ENCODE measurements at places on chromosomes 5 and 9.

DNA sequence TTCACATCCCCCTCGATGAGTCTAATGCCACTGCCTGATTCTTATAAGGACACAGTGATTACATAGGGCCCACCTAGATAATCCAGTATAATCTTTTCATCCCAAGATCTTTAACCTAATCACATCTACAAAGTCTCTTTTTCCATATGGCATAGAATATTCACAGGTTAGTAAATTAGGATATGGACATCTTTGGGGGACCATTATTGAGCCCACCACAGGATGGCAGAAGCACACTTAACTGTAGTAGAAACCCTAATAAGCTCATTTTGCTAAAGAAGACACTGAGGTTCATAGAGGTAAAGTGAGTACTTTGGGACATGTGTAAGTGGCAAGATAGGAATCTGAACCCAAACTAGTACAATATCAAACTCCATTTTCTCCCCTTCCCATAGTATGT is 38.9 kb downstream of the ASTN2 start:
- DNase-seq, result no peak

GRCh38 chr5:151196556-151197290 is 27.2 kb downstream of the CCDC69 start:
- no peak for DNase-seq

- DNase-seq, result no peak
Observed at GRCh38 chr5:115641948-115642347, 16.1 kb upstream of the TMED7 start.

- no peak for DNase-seq
Observed at GRCh38 chr9:18056993-18057369, 417.0 kb upstream of the ADAMTSL1 start.

- DNase-seq, result no peak
Observed at GRCh38 chr5:124516567-124516966, 229.9 kb downstream of the ZNF608 start.

DNA sequence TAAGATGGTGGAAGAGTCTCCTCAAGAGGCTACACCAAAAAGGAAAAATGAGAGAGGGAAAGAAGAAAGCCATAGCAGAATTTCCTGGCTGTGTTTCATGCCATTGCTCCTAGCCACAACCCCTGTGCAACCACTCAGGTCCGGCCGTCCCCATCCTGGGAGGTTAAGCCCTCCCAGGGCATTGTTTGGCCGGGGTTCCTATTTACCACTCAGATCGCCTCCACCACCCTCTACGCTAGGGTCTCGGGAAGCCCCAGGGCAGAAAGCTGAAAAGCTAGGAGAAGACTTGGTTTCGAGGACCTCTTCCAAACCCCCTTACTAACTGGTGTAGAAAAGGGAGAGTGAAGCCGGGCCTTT is 715 bp downstream of the RC3H2 start:
- no peak for DNase-seq

DNA sequence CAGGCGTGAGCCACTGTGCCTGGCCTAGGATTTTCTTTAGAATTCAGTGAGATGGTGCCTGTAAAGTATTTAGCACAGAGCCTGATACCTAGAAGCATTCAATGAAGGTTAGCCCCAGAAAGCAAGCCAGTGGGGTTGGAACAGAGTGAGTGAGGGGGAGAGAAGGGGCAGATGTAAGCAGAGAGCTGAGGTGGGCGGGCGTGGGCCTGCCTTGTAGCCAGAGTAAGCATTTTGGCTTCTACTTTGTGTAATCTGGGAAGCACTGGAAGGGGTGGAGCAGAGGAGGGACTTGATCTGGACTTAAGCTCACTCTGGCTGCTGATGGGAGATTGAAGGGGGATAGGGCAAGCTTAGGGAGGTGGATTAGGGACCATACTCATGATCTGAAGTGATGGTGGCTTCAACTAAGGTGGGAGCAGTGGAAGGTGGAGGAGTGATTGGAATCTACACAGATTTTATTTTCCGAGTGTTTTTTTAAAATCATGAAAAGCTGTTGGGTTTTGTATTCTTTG is 2.6 kb downstream of the EXOSC2 start:
- no peak for DNase-seq

- no peak for DNase-seq
Observed at GRCh38 chr9:98529841-98530240, 178.9 kb downstream of the GABBR2 start.

- DNase-seq, result no peak
Observed at GRCh38 chr9:111870774-111871498, 25.7 kb upstream of the UGCG start.

DNA sequence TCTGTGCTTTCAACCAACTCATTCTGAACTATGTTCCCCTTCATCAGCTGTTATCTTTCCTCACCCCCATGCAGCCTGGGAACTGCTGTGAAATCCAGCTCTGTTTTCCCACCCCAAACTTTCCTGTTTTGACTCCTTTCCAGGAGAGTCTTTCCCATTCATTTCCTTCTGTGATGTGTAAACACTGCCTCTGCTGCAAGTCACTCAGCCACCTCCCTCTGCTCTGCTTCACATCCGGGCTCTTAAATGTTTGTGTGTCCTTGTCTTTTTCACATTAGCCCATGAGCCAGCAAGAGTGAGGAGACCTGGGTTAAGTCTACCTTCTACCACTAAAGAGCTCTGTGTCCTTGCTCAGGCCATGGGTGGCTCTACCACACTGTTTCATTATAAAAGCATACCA is 137.5 kb downstream of the ICE1 start:
- no peak for DNase-seq

- no peak for DNase-seq
Observed at GRCh38 chr9:137013571-137013940, 14.5 kb downstream of the ABCA2 start.

DNA sequence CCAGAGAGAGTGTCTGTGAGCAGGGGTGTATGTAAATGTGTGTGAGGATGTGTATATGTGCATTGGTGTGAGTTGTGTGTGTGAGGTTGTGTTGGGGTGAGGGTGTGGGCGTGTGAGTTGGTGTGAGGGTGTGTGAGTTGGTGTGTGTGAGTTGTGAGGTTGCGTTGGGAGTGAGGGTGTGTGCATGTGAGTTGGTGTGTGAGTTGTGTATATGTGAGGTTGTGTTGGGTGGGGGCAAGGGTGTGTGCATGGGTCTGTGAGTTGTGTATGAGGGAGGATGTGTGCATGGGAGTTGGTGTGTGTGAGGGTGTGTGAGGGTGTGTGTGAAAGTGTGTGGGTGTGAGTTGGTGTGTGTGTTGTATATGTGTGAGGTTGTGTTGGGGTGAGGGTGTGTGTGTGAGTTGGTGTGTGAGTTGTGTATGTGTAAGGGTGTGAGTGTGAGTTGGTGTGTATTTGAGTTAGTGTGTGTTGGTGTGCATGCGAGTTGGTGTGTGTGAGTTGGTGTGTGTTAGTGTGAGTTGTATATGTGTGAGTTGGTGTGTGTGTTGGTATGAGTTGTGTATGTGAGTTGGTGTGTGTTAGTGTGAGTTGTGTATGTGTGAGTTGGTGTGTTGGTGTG is 161.6 kb upstream of the IER5L start:
- no peak for DNase-seq

- no peak for DNase-seq
Observed at GRCh38 chr5:93583768-93584595, 960 bp downstream of the NR2F1 start.

DNA sequence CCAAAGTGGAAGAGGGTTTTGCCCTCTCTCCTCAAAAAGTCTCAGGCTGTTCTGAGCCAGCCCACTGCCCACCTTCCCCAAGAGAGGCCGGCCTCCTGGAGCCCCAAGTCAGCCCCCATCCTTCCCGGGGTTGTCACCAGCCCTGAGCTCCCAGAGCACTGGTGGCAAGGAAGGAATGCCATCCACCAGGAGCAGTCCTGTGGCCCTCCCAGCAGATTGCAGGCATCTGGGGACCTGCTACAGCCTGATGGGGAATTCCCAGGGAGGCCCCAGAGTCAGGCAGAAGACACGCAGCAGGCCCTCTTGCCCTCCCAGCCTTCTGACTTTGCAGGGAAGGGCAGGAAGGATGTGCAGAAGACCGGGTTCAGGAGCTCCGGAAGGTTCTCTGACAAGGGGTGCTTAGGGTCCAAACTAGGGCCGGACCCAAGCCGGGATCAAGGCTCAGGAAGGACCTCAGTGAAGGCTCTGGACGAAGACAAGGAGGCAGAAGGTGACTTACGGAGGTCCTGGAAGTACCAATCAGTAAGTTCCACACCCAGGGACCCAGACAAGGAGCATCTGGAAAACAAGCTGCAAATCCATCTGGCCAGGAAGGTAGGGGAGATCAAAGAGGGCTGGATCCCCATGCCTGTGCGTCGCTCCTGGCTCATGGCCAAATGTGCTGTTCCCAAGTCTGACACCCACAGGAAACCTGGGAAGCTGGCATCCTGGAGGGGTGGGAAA is 3.7 kb downstream of the SPATA31E1 start:
- DNase-seq, result no peak

- DNase-seq, result no peak
Observed at GRCh38 chr5:976849-977751, 31.5 kb upstream of the NKD2 start.

GRCh38 chr5:18465833-18466681 is 831.8 kb downstream of the TAF11L14 start:
- DNase-seq, result peak; percentile 33

DNA sequence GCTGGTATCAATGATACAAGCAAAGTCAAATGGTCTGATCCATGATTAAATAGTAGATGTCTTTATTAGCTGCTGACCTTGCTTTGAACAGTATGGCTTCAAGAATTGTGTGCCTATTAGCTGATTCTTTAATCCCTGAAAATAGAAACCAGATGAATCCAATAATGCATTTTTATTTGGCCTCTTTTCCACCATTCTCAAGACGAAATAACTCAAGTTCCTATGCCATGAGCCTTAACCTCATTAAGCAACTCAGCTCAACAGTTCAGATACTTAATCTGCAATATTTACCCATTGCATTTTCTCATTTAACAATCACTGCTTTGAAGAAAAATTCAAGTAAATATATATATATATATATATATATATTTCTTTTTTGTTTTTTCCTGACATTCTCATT is 588.6 kb upstream of the MEF2C start:
- no peak for DNase-seq

DNA sequence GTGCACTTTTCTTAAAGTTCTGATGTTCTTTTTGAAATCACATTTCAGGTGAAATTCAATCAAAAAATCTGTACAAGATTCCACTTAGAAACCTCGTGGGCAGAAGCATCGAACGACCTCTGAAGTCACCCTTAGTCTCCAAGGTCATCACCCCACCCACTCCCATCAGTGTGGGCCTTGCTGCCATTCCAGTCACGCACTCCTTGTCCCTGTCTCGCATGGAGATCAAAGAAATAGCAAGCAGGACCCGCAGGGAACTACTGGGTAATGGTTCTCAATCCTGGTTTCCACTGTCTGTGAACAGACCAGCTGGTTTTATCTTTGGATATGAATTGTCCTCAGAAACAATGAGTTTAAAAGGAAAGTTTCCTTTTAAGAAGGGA is 8.1 kb upstream of the SLC2A8 start:
- DNase-seq, result no peak

DNA sequence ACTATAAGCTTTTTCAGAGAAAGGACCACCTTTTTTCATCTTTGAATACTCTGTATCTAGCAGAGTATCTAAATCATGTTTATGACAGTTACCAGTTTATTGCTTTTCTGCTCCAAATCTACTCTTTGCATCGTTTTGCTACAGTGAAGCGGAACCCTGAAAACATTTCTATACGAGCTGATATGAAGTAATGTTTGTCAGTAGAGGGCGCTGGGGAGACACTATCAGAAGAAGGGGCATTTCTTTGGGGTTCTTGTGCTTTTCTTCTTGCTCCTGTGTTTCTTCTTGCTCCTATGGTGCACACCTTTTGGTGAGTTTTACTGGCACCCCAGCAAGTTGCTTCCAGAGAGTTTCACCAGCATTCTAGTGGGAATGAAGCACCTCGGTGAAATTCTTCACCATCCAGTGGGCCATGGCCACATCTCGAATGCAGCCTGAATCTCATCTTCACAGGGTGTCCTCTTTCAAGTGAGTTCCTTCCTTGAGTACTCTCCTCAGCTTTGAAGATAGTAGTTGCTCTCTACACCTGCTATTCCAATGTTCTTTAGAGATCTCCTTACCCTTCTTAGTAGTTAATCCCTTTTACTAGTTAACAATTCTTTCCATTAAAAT is 98.4 kb downstream of the FGF1 start:
- DNase-seq, result no peak

DNA sequence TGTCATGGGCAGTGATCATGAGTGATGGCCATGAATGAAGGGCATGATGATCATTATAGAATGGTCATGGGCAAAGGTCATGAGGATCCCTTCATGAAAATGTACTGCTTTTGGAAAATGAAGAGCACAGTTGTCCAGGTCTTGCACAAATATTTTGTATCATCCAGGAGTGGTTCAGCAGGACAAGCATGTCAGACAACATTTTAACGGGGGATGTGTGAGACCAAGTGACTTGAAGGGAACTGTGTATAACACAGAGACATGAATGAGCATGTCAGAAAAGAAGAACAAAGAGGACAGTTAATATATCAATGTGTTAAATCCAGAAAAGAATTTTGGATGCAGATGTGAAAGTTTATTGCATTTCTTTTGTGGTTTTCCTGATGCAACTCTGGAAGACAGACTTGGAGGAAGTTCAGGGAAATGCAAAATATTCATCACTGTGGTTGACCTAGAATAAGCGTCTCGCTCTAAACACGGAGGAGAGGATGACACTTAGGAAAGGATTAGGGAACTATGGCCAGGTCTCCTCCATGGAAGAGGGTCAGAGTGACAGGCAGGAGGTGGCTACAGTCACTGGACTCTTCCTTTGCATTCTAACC is 116.1 kb upstream of the IRX4 start:
- no peak for DNase-seq

GRCh38 chr5:53667621-53668020 is 107.2 kb downstream of the NDUFS4 start:
- DNase-seq, result no peak

DNA sequence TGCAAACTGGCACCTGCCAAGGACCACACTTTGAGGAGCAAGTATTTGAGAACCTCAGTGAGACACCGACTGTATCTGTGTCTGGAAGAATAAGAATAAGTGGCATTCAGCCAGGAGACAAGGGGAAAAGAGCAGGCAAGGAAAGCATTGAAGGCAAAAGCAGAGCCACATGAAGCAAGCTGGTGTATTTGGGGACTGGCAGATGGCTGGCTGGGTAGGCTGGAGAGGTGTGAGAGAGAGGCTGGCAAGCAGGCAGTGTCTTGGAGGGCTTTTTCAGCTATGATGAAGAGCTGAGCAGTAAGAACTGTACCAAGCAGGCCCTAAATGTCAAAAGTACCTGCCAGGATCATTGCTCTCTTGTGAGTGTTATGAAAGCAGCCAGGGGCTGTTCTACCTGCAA is 14.1 kb upstream of the C5orf58 start:
- no peak for DNase-seq

GRCh38 chr9:38208206-38208901 is 139.3 kb upstream of the SHB start:
- DNase-seq, result no peak

- no peak for DNase-seq
Observed at GRCh38 chr5:9894571-9895301, 264.6 kb upstream of the TAS2R1 start.

GRCh38 chr5:150077060-150077459 is 9.3 kb downstream of the CSF1R start:
- DNase-seq, result no peak

GRCh38 chr5:159504857-159505304 is 174.6 kb upstream of the IL12B start:
- DNase-seq, result no peak

Data from GDM1 (cell line).